Thyroid gland (tissue), 4 donors: ENCODE measurements at places on chromosomes 3 and 15. TPM values are rescaled to one million over a fixed set of nuclear protein-coding genes. Genes with fewer than 3 reads are reported as not detected.

Gene SEMA3F
- 44.2 TPM for total RNA-seq

Gene TM4SF4
- not detected for total RNA-seq

Gene PLA2G4E
- not detected for total RNA-seq

- no peak for DNase-seq
- no peak overlapping the region for H3K27ac ChIP-seq
- no peaks in the 10 kb centered on the region for H3K27me3 ChIP-seq
- no peak overlapping the region for H3K4me3 ChIP-seq
- no peaks in the 10 kb centered on the region for H3K36me3 ChIP-seq
Measured at GRCh38 chr15:47688573-47689086, 28.7 kb upstream of the SEMA6D start.

GRCh38 chr3:123571973-123572365 lies 12.9 kb downstream of the HACD2 start:
- no peaks in the 10 kb centered on the region for H3K27me3 ChIP-seq
- H3K36me3 ChIP-seq: no peaks in the 10 kb centered on the region
- H3K27ac ChIP-seq: no peak overlapping the region
- H3K4me1 ChIP-seq: no peaks in the 10 kb centered on the region
- no peak for DNase-seq

DNA sequence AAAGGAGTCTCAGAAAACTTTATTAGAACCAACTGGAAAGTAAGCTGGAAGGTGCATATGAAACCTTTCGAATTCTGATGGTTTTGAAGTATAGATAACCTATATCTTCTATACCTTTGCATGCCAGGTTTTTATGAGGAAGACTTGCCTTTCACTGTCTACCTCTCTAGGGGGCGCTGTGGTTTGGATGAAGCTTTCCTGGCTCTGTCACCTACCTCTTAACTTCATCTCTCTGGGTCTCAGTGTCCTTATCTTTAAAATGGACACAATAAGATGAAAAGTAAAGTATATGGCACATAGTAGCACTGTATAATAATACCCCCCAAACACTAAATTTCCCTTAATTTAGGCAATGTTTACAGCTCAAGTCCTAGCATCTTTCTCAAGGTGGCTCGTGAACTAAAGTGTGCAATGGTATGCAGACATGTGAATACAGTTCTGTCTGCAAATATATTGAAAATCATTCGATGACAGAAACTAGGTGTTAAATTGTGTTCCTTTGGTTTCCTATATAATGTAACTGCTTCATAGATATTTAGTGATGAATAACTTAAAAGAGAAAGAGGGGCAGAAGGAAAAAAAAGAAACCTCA lies 314.3 kb downstream of the CHST2 start:
- DNase-seq: no peak
- no peaks in the 10 kb centered on the region for H3K27me3 ChIP-seq
- H3K4me1 ChIP-seq: peaks cover 11% of the 10 kb centered on the region
- no peak overlapping the region for H3K4me3 ChIP-seq
- no peaks in the 10 kb centered on the region for H3K36me3 ChIP-seq

DNA sequence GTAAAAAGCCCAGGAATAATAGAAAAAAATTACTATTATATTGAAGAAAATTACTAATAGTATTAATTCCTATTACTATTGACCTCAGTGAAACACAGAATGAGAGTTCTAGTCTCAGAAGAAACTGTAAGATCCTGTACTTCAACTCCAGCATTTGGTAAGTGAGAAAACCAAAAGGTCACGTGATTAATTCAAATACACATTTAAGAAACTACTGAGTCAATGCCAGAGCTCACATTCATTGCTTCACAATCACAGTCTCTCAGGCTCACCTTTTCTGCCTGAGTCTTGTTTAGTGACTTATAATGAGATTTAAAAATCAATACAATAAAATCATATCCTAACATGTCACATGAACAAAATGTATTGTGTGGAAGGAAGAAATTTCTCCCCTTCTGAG lies 556.1 kb downstream of the FGF12 start:
- H3K36me3 ChIP-seq: no peaks in the 10 kb centered on the region
- no peaks in the 10 kb centered on the region for H3K4me1 ChIP-seq
- H3K27me3 ChIP-seq: no peaks in the 10 kb centered on the region

GRCh38 chr15:40217166-40217824 lies 21.6 kb upstream of the PAK6 start:
- H3K4me1 ChIP-seq: no peaks in the 10 kb centered on the region
- DNase-seq: peak; percentile 41
- H3K36me3 ChIP-seq: no peaks in the 10 kb centered on the region

DNA sequence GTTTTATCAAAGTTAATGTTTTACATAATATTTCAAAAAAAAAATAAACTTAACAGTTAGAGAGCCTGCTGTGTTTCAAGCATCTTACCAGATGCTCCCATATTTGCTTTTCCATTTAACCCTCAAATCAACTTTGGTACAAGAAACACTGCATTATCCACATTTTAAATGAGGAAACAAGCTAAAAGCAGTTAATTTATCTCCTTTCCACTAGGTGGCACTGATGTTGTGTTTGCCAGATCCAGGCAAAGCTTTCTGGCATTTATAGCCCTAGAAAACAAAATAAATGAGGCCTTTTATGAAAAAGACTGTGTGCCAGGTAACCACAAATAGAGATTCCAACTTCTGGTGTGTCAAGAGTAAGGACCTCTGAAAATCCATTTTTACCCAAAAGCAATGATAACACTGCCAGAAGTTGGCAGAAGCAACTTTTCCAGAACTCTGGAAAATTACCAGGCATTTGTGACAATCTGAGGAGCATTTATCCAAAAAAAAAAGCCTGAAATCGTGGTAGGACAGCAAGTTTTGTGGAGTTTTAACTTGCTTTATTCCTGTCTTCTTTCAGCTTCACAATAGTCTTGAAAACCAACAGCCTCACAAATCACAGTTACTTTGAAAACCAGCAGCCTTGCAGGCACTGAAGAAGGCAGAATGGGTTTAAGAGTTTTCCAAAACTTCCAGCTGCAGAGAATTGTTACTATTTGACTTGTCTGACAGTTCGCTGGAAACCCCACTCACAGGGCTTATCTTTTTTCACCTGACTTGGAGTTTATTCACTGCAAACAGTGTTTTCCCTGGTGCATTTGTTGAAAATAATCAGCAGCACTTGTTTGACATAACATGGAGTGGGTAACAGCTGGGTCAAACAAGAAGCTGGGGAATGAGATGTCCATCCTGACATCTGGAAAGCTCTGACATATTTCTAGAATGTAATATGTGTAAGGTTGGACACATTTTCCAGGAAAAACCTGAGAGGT lies 9.2 kb downstream of the FAM162A start:
- H3K4me3 ChIP-seq: no peak overlapping the region
- no peaks in the 10 kb centered on the region for H3K4me1 ChIP-seq
- H3K27me3 ChIP-seq: no peaks in the 10 kb centered on the region
- no peaks in the 10 kb centered on the region for H3K36me3 ChIP-seq

GRCh38 chr3:146813496-146813895 lies 208.3 kb upstream of the PLSCR5 start:
- DNase-seq: no peak
- no peak overlapping the region for H3K27ac ChIP-seq

DNA sequence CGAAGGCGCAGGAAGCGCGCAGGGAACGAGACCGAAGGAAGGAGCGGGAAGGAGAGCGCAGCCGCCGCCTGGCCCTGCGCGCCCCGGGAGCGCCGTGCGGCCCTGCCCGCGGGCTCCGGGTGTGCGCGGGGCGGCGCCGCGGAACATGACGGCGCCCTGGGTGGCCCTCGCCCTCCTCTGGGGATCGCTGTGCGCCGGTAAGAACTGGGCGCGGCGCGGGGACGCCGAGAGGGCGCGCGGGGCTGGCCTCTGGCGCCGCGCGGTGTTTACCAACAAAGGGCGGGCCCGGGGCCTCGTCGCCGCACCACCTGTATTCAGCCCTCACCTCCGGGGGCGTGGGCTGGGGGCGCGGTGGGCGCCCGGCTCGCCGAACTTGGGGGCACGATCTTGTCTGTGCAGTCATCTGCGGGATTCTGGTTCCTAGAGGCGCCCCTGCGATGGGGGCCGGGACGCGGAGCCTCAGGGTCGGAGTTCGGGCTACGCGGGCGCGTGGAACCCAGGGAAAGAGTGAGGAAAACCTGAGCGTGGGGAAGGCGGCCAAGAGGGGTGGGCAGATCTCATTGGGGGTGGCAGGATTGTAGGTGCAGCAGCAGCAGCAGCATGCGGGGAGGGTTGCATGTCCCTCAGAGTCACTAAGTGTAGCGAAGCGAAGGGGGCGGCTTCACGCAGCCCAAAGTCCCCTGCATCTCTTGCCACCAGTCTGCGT lies 641 bp downstream of the ACVR2B start:
- peak overlapping the region; percentile 87 for H3K27ac ChIP-seq
- DNase-seq: peak; percentile 38
- no peaks in the 10 kb centered on the region for H3K36me3 ChIP-seq
- H3K4me1 ChIP-seq: peaks cover 37% of the 10 kb centered on the region
- H3K4me3 ChIP-seq: peak overlapping the region; percentile 72
- no peaks in the 10 kb centered on the region for H3K27me3 ChIP-seq

GRCh38 chr3:11379824-11380701 lies 107.9 kb downstream of the ATG7 start:
- H3K4me1 ChIP-seq: no peaks in the 10 kb centered on the region
- no peak overlapping the region for H3K27ac ChIP-seq
- no peaks in the 10 kb centered on the region for H3K27me3 ChIP-seq
- no peak for DNase-seq
